ENCODE measurements at places on chromosomes 7 and 10.

GRCh38 chr7:43491984-43492383 lies 90.9 kb upstream of the STK17A start:
- DNase-seq, result no peak

GRCh38 chr7:4190010-4190981 lies 491.8 kb upstream of the FOXK1 start:
- DNase-seq, result no peak

DNA sequence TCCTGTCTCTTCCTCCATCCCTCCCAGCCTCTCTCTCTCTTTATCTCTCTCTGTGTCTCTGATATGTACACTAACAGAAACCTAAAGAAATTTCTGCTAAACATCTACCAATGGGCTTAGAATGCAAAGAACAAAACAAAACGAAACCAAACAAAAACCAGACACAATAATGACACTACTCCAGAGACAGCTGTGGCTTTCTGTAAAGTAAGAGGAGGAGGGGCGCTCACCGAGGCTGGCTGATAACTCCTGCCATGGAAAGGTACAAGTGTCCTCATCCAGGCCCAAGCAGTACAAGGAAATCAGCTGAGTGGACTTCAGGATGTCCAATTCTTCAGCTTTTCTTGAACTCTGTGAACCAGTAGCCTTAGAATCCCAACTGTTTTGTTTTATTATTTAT lies 70.4 kb upstream of the FZD8 start:
- DNase-seq, result no peak

DNA sequence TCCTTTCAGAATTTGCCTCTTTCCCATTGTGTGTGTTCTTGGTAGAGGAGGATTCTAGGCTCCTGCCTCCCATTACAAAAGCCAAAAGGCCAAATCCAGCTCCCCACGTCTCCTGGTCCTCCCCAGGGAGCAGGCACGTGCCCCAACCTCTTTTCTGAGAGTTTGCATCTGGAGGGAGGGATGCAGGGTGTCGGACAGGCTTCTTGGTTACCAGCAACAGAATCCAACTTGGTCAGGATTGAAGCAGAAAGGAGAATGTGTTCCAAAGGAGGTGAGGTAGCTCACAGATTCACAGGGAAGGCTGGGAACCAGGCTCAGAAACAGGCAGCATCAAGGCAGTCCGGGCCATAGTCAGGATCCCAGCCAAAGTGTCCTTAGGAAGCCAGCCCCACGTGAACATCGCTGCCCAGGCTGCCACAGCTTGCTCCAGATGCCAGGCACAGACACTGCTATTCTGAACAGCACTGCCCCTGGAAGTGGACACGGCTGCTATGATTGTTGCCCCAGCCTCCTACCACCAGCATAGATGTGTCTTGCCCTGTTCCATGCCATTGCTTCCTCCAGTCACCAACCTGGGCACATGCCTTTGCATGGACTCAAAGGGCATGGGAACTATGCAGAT lies 264.2 kb upstream of the ZMIZ1 start:
- DNase-seq, result no peak

GRCh38 chr10:97724341-97724941 lies 10.9 kb downstream of the MARVELD1 start:
- no peak for DNase-seq
